Adrenal gland (tissue), 19 donors: ENCODE measurements at places on chromosomes 3 and 15. TPM values are rescaled to one million over a fixed set of nuclear protein-coding genes. Genes with fewer than 3 reads are reported as not detected.

Gene CTXND1
- total RNA-seq, result 5.9 TPM

Gene REC114
- total RNA-seq, result not detected

Gene MGLL
- 35.1 TPM for total RNA-seq

Gene PPP1R14D
- not detected for total RNA-seq

Gene MORC1
- total RNA-seq, result not detected

Gene CCR2
- 0.77 TPM for total RNA-seq

Gene C3orf85
- not detected for total RNA-seq

Gene GOLGA6L26
- not detected for total RNA-seq

Gene TMCO5A
- not detected for total RNA-seq

Gene NDUFB4
- 355 TPM for total RNA-seq

Gene ACP3
- 10.7 TPM for total RNA-seq

Gene ATP13A5
- total RNA-seq, result not detected

Gene TEX9
- 11.5 TPM for total RNA-seq

Gene CHRM5
- total RNA-seq, result under 0.01 TPM

Gene GOLGA8T
- total RNA-seq, result not detected

Gene COL6A6
- 0.06 TPM for total RNA-seq

Gene CAND2
- total RNA-seq, result 7.7 TPM
